ENCODE measurements at places on chromosomes 3 and 15.

GRCh38 chr15:38148471-38148870, 104.2 kb upstream of the SPRED1 start:
- no peak for DNase-seq

GRCh38 chr3:197175503-197175902, 122.9 kb downstream of the DLG1 start:
- no peak for DNase-seq

DNA sequence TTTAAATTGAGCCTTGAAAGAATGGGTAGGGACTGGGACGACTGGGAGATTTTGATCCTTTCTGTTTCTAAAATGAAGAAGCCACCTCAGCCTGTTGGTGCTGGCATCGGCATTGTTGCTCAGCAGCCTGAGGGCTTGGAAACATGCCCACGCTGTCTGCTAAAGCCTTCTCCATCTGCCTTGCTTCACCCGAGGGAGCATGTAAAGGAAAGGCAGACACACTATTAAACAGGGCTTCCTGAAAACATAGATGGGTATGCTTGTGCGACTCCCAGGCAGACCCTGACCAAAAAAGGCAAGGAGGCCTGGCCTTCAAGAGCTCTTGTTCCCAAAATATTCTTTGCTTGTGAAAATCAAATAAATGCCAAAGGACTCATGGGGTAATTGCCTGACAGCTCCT, 84.2 kb upstream of the SLC4A7 start:
- DNase-seq = no peak

DNA sequence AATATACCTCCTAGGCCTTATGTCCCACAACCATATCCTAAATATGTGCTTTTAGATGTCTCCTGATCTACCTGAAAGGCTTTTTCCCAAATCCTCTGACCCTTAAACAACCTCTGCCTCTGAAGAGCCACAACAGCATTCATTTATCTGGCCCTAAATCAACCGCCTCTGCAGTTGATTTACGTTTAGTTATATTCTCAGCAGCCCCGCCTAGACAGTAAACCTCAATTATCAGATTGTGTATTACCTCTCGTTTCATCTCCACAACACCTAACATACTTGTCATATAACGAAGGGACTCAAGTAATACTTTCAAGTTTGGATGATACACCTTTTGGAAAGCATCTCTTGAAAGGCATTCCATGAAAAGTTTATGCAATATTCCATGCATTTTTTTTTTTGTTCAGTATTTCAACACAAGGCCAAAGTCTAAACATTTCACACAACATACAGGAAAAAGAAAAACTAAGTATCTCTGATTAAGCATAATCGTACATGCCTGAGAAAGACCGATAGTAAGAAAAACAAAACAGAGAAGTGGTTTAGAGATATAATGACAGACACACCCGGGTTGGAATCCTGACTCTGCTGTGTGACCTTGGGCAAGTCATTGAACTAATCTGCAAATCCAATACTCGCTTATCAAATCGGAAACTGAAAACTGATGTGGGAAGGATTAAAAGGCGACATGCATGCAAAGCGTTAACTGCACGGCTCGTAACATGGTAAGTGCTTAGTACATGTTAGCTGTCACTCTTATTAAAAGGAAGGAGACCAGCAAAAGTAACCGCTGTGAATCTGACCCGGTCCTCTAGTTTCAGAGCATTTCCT, 778 bp downstream of the CRBN start:
- no peak for DNase-seq

DNA sequence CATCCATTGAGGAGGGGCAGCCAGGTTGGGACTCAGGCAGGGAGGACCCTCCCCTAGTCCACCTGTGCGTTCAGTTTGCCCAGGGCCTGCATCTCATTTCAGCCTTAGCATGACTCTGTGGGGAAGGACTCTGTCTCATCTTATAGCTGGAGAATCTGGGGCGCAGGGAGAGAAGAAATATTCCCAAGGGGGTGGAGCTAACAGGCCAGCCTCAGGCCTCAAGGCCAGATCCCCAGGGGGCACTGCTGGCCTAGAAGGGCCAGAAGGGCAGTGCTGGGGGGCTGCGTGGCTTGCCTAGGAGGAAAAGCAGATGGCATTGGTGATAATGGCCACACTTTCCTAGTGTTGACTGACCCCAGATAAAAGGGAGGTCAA, 10.9 kb downstream of the AMOTL2 start:
- DNase-seq = no peak

DNA sequence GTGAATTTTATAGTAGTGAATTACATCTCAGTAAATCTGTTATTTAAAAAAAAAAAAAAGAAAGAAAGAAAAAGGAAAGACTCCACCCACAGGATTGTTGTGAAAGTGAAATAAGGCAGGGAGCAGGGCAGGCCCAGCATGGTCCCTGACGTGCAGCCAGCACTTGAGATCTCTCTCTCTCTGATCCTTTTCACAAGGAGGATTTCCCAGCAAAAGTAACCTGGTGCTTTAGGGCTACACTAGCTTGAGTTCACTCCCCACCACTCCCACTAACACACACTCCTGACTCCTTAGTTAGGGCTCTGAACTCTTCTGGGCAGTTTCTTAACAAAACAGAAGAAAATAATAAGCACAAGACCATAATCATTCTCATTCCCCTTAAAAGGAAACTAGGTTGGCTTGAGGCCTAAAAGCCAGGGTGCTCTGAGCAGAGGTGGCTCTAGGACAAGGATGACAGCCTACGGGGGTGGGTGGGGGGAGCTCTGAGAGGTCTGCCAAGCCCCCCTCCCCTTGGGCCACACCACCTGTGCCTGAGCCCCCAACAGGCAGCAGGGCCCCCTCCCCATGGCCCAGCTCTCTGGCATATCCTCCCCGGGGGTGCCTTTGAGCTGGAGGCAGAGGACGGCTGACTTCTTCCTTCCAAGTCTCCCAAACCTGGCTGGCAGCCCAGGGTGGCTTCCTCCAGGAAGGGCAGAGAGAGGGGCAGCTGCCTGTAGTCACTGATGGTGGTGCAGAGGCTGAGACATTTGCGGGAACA, 856 bp downstream of the TMEM40 start:
- no peak for DNase-seq

- DNase-seq = no peak
Observed at GRCh38 chr15:70031713-70032112, 66.0 kb downstream of the TLE3 start.

DNA sequence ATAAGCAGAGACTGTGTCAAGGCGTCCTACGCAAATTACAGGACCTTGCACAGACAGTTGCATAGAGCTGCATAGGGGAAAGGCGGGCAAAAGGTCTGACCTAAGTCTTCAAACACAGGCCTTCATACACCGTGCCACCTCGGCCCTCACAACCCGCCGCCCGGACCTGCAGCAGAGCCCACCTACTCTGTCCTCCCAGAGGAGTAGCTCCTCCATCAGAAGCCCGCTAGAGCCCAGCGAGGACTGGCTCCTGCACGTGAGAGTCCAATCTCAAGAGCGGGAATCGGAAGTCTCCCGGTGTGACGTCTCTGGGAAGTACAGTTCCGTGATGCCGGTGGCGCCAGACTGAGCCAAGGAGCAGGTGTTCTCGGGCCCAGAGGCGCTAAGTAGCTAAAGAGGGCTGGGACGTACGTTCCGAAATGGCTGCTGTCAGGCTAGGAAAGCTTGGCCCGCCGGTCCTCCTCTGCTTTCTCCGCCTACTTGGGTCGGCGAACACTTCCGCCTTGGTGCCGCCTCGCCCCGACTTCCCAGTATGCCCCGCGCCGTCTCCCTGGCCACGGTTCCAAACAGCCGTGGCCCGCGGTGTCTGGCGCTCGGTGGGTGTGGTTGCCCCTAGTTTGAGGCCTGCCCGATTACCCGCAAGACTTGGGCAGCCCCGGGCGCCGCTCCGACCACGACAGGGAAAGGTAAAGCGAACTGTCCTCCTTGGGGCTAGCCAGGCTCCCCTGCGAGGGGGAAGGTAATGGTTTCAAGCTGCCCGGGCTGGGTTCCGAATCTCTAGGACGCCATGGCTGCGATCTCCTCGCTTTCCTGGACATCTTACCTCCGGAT, at the start of the genes ASTE1 and NEK11:
TSS of gene ASTE1 (minus strand) at position 505 of the 831 bp plus-strand sequence. CDS start 1,519 bp downstream, outside the sequence.
TSS of gene NEK11 (plus strand) at position 557 of the 831 bp plus-strand sequence. CDS start 2,832 bp downstream, outside the sequence.
- DNase-seq = peak; percentile 88

- no peak for DNase-seq
Observed at GRCh38 chr3:150333477-150333876, 74.6 kb upstream of the TSC22D2 start.

- DNase-seq = no peak
Observed at GRCh38 chr3:139529662-139530061, 9.9 kb downstream of the RBP1 start.

DNA sequence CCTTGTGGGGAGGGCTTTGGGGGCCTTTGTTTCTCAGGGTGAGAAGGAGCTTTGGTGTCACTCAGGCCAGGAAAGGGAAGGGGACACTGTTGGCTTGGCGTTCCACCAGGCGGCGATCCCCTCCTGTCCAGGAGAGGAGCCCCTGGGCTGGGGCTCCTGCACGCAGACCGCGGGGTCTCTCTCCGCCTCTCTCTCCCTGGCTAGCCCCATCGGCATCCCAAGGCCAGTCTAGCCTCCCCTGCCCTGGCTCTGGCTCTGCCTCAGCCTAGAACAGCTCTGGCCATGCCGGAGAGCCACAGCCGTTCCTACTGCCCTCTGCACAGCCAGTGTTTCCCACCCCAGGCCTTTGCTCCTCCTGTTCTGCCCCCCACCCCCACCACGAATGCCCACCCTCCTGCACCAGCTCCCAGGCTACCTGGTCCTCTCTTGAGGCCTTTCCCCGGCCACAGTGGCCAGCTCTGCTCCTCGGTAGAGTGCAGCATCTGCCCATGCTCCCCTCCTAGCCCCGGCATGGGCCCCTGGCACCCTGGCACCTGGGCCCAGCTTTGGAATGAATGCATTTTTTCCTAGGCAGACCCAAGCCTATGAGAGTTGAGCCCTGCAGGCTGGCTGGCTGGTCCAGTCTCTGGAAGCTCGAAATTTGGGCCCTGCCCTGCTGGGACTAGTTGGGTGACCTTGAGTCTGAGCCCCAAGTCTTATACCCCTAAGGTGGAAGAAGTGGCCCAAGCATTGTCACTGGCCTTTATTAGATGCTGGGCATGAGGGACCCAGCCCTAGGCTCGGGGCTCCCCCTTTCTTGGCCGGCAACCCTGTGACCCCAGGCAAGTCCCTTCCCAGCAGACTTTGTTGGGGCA, 2.4 kb downstream of the PLXNA1 start:
- no peak for DNase-seq

DNA sequence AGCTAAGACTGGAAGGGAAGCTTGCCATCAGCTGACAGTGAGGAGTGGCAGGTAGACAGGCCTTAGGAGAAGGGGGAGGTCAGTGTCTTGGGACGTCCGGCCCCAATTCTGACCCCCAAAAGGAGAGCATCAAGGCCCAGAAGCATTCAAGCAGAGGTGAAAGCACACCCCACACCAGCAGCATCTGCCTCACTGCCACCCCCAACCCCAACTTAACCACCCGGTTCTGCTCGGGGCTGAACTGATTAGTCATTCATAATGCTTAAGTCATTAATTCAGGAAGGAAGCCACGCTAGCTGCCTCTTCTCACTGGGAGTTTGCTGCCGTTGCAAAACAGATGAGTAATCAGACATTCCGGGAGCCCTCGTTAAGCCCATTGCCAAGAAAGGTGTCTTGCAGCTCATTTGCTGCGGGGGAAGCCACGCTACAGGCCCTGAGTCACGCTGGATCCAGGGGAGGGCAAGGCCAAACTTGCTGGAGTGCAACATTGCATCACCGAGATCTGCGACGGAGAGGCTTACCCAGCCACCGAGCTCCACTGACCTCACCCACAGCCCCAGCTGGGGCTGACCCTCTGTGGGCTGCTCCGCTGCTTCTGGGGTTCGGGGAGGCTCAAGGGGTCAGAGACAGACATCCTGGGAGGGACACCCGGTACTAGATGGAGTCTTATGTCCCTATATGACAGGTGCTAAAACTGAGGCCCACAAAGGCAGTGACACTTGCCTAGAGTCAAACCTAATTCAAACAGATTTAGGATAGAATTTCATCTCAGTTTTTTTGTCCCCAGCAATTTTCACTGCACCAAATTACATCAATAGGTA, 46.4 kb upstream of the HES1 start:
- DNase-seq = no peak

- no peak for DNase-seq
Observed at GRCh38 chr15:85639752-85640381, 154.9 kb downstream of the KLHL25 start.

- DNase-seq = no peak
Observed at GRCh38 chr3:87125116-87125515, 102.0 kb upstream of the CHMP2B start.

DNA sequence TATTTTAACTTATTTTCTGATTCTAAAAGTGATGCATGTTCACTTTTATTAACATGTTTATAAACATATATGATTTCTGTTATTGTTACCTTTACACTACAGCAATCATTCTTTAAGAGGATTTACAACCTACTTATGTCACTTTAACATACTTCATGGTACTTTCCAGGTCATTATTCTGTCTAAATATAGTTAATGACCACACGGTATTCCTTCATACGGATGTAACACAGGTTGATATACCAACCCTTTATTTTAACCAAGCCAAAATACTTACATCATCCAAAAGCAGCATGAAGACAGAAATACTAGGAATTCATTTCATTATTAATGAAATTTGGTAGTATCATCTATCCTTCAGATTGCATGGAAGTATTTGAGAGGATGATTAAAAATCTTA, 18.6 kb downstream of the PIK3R4 start:
- no peak for DNase-seq

DNA sequence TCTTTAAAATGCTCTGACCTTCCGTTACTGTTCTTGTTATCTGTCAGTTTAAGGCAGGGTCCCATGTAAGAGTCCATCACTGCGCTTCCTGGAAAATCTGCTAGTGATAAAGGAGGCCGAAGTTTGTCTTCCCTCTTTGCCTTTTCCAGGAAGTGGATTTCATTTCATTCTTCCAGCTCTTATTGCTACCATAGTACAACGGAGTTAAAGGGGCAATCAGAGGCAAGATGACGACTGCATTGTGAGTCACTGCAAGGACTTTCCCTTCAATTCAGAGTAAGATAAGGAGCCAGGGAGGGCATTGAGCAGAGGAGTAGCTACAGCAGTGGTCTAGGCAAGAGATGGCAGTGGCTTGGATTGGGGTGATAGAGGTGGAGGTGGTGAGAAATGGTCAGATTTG, 17.2 kb upstream of the DET1 start:
- no peak for DNase-seq

DNA sequence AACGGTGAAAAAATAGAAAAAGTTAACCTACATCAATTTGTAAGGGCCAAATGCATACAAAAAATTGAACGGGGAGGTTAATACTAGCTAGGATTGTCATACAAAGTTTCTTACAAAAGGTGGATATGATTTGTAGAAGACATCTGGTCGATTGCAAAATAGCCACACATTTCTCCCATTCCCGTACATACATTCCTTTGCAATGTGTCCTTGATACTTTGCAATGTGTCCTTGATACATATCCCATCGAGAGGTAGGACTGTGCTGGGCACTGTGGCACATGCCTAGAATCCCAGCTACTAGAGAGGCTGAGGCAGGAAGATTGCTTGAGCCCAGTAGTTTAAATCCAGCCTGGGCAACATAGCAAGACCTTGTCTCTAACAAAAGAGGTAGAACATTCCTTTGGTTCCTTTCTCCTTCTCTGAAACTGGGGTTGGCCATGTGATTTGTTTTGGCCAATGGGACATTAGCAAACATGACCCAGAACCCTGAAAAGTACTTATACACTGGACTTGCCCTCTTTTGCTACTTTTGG, 9.5 kb downstream of the TTBK2 start:
- DNase-seq = no peak

Measured in T-helper 9 cell (primary cell).